ENCODE measurements at places on chromosomes 3 and 15.

DNA sequence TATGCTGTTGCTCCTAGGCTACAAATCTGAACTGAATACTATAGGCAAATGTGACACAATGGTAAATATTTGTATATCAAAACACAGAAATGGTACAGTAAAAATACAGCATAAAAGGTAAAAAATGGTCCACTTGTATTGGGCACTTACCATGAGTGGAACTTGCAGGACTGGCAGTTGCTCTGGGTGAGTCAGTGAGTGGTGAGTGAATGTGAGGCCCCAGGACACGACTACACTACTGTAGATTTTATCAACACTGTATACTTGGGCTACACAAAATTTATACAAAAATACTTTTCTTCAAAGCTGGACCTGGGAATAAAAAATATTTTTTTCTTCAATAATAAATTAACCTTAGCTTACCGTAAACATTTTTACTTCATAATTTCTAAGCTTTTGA is 41.6 kb upstream of the DUT start:
- no peak for DNase-seq

- no peak for DNase-seq
Observed at GRCh38 chr15:30865257-30865656, 38.5 kb upstream of the FAN1 start.

- DNase-seq = peak; percentile 100
Observed at GRCh38 chr15:78065284-78065872, 12.1 kb downstream of the TBC1D2B start.

DNA sequence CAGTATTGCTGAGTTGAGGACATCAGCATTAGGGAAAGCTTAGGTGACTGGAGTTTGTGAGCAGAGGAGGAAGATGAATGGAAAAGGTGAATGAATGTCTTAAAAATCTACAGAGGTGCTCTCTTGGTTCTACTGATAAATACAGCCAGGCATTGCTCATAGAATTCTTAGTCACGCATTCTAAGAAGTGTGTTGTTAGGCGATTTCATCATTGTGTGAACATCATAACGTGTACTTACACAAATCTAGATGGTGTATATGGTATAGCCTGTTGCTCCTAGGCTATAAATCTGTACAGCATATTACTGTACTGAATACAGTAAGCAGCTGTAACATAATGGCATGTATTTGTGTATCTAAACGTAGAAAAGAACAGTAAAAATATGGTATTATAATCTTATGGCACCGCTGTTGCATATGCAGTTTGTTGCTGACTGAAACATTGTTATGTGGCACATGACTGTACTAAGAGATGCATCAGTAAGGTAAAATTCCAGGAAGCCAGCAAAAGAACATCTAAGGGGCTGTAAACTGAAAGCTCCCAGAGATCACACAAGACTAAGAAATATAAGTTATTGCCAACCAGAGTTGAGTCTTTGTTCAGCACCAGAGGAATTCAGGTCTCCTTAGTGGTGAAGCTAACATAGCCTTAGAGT is 42.9 kb upstream of the ASB14 start:
- no peak for DNase-seq

DNA sequence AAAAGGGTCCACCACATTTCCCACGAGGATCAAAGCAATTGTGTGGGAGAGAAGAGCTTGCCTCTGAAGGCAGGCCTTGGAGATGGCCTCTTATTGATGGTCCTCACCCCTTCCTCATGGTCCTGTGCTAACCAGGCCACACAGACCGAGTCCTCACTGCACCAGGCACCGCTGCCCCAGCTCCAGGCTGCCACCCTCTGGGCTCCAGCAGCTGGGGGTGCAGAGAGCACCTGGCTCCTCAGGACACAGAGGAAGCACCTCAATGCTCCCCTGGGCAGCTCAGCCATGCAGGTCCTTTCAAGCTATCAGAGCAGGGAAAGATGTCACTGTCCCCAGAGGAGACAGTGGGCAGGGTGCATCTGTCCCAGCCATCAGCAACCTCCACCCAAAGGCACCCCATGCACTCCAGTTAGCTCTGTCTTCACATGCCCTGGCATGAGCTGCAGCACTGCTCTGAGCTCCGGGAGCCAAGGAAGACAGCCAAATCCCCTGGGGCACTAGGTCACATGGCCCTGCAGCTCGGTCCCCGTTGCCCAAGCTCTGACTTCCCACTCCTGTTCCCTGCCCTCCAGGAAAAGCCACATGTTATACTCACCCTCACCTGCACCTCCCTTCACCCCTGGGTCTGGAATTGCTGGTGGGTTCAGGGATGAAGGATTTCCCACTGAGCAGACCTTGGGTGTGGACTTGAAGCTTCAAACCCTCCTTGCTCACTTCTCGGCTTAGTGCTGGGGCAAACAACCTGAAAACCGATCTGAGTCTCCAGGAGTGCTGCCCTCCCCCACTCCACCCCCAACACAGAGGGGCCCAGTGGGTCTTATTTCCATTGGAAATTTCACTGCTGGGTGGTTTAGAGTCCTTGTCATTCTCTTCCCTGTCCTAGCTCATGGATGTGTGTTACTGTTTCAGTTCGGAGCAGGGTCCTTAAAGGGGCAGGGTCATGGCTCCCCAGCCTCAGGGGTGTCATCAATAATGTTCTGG is 32.6 kb downstream of the ALS2CL start:
- no peak for DNase-seq

DNA sequence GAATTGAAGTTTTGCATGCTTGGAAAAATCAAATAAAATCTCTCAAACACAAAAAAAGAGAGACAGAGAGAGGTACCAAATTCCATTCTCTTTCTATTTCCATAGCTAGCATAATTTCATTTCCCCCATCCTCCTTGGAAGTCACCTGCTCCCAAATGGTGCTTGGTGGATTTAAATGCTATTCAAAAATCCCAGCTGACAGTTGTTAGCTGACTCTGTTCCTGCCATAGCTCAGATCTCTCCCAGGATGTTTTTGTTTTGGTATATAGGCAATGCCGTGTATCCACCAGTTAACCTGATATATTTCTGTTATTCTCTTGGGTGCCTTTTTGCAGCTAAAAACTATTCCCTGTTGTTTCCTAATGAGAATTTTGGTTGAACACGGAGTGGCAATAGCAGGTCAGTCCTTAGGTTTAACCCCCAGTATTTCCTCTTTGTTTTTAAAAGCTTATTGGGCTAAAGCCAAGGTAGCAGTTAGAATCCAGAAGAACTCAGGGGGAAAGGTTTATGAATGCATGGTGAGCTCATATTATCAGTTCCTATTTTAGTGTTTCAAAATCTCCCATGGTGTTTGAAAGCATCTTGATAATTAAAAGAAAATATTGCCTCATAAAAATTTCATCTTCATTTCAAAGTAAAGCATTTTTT is 240.0 kb upstream of the GBE1 start:
- DNase-seq = no peak

- DNase-seq = no peak
Observed at GRCh38 chr15:51117270-51117669, 22.6 kb upstream of the TNFAIP8L3 start.

- DNase-seq = no peak
Observed at GRCh38 chr15:76289582-76289981, 21.7 kb downstream of the ETFA start.

DNA sequence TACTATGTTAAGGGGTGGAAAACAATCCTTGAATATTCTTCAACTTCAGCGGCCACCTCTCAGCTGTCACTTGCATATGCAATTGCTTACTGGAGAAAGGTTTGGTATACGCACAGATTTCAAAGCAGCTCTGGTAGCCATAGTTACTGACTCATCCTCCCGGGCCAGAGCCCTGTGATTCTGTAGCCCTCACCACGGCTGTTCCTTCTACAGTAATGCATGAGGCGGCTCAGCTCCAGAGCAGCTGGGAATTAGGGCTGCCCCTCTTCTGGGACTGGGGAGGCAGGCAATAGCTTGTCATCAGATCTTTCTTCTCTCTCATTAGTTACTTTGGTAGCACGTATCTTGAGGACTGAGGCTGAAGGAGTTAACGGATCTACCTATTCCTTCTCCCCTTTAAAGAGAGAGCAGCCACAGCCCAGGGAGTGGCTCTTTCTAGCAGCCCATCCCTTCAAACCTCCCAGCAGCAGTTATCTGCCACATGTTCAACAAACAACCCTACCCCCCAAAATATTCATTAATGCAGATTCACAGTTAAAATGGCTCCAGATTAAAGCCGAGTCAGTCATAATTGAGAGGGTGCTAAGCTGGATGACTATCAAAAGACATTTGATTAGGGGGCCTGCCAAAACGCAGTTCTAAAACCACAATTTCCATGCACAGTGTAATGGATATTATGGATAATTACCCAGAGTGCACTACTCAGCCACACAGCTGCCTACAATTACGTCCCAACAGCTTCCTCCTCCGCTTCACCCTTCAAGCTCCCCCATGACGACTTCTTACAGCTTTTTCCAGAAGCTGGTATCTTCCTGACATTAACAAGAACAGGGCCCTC is 54.7 kb downstream of the ETV5 start:
- peak; percentile 33 for DNase-seq

DNA sequence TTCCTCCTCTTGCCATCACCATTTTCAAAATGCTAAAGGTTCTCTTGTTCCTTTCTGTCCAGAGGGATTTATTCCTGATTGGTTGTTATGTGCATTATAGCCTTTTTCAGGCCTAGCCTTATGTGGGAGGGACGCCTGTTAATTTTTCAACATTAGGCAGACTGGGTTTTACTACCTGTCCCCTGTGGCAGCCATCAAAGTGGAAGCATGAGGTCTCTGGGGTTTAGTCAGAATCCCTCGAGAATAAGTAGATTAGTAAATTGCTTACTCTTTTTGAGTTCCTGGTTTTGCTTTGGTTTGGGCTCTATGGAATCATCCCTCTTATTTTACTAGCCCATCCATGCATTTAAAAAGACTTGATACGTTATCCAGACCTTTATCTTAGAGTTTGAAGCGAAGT is 32.4 kb downstream of the PAK2 start:
- no peak for DNase-seq

DNA sequence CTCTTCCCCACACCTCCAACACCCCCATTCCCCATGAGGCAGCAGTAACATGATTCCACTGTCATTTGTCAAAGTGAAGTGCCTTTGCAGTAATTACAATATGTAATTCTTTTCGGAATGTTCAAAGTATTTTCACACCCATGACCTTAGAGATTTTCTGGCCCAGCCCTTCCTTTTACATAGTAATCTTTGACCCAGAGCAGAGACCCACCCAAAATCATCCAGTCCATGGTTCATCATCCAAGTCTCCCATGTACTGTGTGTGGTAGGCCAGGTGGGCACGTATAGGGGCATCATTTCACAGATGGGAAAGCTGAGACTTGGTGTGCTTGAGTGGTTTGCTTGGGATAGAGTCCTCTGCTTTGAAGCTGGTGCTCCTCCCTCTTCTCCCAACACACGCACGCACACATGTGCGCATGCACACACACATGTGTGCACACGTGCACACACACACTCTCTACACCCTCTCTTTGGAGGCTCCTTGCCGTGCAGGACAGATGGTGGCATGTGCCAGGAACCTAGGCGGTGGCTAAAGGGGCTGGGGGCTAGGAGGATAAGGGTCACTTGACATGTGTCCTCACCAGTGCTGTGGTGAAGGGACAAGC is 284.7 kb upstream of the ROPN1 start:
- DNase-seq = no peak

- DNase-seq = peak; percentile 69
Observed at GRCh38 chr3:4322635-4323034, 19.5 kb downstream of the SETMAR start.

DNA sequence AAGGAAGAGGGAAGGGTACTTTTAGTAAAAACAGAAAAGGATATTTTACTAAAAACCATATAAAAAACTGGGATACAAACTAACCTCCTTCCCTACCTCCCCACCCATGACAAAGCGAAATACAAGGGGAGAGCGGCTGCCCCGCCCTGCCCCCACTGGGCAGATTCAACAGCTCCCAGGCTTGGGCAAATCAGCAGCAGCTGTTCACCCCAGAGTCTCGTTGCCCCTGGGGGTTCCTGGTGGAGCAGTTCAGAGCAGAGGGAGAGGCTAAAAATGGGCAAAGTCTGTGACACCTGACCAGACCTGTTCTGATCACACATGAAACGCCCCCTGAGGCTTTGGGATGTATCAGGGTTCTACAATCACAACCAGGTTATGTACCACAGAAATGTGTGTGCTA is 2.5 kb upstream of the ETFA start:
- no peak for DNase-seq

DNA sequence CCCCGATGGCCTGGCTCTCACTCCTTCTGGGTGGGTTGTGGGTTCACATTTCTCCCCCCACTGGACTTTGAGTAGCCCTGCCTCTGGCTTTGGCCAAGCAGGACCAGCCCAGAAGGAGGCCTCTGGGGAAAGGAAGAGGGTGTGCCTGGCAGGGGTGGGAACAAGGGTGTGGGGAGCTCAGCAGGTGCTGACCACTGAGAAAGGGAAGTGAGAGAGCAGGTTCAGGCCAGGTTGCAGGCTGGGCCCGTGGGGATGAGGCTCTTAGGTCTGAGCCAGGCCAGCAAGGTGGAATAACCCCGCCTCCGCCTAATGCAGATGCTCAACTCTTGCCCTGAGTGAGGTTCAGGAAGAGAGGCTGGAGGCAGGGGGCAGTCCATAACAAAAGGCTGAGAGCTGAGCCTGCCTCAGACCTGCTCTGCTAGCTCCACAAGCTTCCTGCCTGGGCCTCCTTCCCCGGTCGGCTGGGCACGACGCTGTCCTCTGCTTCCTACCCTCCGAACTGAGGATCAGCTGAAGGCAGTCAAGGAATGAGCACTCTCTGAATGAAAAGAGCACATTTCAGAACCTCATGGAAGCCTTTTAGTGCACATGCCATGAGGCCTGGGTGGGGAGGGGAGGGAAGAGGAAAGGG is 82.7 kb downstream of the TLE3 start:
- DNase-seq = no peak

GRCh38 chr3:121768452-121768851 is 18.9 kb upstream of the GOLGB1 start:
- no peak for DNase-seq

- peak; percentile 44 for DNase-seq
Observed at GRCh38 chr3:41679374-41679773, 282.5 kb downstream of the ULK4 start.

- peak; percentile 72 for DNase-seq
Observed at GRCh38 chr3:194129581-194130133, 6.3 kb upstream of the HES1 start.

GRCh38 chr3:13026534-13026933 is 46.7 kb downstream of the IQSEC1 start:
- DNase-seq = no peak

- peak; percentile 48 for DNase-seq
Observed at GRCh38 chr15:80418892-80419537, 14.8 kb downstream of the ARNT2 start.

DNA sequence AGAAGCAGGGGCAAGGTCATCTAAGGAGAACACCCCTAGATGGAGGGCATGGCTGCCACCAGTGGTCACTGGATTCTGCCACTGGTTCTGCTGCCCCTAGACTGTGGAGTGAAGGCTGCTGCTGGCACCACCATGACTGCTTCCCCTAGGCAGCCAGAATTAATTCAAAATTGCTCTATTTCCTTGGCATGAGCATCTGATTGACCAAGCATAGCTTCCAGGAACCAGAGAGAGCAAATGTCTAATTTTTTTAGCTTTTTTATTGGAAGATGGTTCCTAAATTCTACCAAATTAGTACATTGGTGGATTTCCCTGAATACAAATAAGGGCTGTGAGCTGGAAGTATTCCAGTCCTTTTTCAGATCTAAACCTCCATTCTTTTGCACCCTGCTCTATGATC is 270.2 kb upstream of the GBE1 start:
- DNase-seq = no peak

Data from mesenchymal stem cell (in vitro differentiated cells and primary cell).